Aorta (tissue), 5 donors: ENCODE measurements at places on chromosomes 4 and X.

DNA sequence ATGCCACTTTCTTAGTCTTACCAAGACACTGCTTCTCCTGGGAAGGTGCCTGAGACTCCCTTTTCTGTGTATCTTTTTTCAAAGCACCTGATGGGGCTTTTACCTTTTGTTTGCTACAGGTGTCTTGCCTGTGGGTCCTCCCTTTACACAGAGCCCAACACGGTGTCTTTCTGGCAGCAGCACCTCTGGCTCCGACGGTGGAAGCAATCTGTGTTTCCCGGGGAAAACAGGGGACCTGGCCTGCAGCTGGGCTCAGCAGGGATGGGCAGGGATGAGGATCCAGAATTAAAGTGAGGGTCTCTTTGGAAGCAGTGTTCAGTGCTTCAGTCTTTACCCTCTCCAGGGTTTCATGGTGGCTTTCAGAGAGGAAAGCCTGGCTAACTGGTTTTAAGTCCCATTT lies 11.3 kb downstream of the POU4F2 start:
- no peak for DNase-seq

- DNase-seq, result no peak
These were observed 39.5 kb upstream of the RASL11B start for GRCh38 chr4:52822583-52822971.

GRCh38 chrX:48936429-48937053 lies 17.7 kb upstream of the PIM2 start:
- DNase-seq, result peak; percentile 9

- no peak for DNase-seq
These were observed 38.8 kb upstream of the IGFBP7 start for GRCh38 chr4:57148831-57149505.

DNA sequence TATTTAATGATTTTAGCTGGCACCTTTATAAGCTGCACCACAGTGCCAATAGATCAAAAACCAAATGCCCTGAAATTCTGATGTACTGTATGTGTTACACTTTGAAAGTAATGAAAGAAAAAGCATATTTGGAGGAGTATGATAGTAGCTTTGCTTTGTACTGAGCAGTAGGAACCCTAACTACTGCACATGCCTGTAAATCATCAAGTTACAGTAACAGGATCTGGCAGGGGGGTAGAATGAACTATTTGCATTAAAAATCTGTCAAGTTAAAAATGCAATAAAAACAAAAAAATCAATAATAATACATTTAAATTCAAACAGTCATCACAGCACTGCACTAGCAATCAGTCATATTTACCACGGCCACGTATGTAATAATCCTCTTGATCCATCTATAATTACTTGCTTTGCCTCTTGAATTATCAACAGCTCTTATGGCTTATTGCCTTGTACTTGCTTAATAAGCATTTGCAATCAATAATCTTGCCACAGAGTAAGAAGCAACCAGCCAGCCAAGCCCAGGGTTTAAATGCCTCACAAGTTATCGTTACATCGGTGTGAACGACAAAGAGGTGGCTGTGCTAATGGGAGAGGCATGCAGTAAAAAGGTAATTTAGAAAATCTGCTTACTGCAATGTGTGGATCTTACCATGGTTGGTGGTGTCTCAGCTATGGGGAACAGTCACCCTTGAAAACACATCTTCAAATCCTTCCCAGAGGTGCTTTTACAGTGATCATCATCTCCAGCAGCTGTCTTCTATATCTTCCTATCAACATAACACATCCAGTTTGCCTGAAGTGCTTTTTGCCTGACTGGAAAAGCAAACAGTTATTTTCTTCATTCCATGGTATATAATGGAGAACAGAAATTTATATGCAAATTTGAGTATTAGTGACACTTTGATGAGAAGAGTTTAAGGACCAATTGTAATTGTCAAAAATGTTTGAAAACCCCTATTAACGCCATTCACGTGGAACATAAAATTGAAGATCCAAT lies 1812.1 kb upstream of the ADGRL3 start:
- no peak for DNase-seq

DNA sequence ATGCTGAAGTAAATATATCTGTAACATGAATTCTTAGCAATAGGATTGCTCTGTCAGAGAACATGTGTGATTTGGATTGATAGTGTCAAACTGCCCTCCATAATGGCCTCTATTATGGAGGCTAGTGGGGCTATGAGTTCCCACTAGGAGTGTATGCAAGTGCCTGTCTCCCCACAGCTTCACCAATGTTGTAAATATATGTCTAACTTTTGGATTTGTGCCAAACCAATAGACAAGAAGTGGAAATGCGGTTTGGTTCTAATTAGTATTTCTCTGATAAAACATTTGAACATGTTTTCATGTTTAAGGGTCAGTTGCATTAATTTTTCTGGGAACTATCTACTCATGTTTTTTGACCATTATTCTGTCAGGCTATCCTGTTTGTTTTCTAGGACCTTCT lies 28.1 kb downstream of the GPAT3 start:
- DNase-seq, result no peak

DNA sequence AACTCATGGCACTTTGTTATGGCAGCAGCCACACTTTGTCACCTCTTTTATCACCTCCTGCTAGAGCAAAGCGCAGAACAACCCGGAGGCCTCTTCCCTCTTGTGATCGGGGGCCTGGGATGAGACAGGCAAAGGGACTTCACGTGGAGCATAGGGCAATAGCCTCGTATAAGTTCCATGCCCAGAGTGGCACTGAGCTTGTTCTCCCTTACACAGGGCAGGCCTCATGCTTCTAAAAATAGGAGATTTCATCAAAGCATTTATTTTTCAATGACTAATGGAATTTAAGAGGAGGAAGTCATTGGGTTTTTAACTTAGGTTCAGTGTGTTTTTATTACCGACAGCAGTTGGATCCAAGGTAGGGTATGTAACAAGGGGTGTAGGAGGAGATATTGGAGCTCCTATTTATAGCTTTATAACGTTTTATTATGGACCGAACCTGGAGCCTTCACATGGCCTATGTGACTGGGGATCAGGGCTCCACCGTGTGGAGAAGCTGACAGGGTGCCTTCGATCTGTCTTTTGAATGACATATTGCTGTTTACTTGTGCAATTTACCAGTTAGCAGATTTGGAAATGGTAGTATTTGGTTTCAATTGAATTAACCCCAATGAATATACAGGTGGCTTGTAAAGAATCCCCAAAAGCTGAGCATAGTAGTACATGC lies 93.8 kb downstream of the SLC2A9 start:
- DNase-seq, result no peak

DNA sequence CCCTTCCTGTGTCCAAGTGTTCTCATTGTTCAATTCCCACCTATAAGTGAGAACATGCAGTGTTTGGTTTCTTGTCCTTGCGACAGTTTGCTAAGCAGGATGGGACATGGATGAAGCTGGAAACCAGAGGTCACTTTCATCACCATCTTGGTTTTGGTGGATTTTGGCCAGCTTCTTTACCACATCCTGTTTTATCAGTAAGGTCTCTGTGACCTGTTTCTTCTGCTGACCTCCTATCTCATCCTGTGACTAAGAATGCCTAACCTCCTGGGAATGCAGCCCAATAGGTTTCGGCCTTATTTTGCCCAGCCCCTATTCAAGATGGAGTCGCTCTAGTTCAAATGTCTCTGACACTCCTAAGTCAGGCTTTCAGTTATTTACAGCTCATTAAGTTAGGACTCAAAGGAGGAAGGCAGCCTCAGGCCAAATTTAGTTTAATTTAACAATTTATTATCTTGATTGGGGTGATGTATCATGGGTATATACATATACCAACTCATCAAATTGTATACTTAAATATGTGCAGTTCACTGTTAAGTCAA lies 169.9 kb upstream of the NDP start:
- DNase-seq, result no peak

- no peak for DNase-seq
These were observed 14.9 kb downstream of the ELF4 start for GRCh38 chrX:130095249-130096030.

DNA sequence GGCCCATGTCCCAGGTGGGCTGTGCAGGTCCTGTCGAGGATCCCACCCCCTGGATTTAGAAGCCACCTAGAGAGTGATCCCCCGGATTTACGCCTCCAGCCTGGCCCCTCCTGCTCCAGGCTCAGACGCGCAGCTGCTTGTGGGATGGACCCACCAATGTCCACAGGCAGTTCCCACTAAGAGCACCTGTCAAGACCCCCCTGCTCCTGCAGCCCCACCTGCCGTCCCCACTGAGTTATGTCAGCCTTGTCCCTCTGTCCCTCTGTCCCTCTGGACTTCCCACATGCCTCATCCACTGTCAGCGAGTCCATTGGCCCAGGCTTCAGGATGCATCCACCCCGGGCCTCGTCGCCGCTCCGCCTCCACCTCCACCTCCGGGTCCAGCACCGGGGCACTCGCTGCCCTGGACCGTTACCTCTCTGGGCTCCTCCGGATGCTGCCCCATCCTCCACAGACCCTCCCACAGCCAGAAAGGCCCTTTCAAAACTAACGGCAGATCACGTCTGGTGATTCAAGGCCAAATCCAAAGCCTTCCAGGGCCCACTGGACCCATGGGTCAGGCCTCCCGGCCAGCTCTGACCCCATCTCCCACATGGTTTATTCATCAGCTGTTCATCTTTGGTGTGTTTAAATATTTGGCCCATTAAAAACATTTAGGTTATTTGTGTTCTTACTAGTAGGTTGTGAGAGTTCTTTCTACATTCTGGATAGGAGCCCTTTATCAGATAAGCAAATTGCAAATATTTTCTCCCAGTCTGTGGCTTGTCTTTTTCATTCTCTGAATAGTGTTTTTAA lies 28.3 kb downstream of the HTRA3 start:
- DNase-seq, result peak; percentile 38

DNA sequence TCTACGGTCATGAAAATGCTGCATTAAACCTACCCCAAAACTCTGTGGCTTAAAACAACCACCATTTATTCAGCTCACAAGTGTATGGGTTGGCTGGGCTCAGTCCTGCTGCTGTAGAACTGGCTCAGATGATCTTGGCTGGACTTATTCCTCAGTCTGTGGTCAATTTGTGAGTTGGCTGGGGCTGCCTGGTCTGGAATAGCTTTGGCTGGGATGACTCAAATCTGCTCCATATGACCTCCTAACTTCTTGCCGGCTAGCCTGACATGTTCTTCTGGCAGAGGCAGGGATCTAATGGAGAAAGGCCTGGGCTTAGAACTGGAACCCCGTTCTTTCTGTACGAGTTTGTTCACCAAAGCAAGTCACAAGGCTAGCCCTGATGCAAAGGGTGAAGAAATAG lies 71.7 kb downstream of the CFAP299 start:
- DNase-seq, result peak; percentile 53

DNA sequence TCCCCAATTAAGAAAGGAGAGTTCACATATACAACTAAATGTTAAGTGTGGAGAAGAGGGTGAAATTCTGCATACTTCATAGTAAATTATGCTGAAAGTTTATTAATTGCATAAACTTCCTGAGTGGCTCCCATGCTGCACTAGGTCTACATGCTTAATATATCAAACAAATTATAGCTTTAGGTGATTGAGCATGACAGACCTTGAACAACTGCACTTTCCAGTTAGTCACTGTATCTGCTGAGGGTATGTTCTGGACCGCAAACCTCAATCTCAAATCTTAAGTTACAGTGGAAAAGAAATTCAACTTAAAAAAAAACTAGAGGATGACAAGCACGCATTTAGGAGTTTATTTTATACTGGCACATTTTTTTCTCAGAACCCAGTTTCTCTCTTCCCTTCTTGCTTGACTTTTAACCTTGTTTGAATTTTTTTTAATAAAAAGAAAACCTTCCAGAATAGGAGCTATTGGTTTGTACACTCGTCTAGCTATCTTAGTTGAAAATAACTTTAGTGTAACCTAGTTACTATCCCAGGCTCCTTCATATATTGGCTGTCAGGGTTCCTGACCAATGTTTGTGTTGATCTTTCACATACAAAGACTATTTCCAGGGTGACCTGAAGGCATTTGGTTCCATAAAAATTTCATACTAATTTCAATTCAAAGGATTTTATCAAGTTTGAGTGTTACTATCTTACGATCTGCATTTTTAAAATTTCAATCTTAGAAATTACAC lies 10.2 kb upstream of the FAM120C start:
- no peak for DNase-seq

DNA sequence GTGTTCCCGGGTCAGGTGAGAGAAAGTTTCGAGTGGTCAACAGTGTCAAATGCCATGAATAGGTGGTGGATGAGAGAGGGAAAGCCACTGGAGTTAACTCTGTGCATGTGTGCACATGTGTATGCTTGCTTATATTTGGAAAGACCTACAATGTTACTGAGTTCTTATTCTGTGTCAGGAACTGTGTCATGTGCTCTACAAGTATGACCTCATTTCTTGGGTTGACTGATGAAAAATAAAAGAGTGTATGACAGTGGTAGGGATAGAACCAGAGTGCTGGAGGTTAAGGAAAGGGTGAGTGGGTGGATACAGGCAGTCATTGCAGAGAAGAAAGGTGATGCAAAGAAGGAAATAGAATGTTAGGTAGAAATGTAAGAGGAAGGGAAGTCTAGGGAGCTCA lies 22.1 kb upstream of the DGKK start:
- no peak for DNase-seq
